ENCODE measurements at places on chromosomes 2 and 18. TPM values are rescaled to one million over a fixed set of nuclear protein-coding genes. Genes with fewer than 3 reads are reported as not detected.

DNA sequence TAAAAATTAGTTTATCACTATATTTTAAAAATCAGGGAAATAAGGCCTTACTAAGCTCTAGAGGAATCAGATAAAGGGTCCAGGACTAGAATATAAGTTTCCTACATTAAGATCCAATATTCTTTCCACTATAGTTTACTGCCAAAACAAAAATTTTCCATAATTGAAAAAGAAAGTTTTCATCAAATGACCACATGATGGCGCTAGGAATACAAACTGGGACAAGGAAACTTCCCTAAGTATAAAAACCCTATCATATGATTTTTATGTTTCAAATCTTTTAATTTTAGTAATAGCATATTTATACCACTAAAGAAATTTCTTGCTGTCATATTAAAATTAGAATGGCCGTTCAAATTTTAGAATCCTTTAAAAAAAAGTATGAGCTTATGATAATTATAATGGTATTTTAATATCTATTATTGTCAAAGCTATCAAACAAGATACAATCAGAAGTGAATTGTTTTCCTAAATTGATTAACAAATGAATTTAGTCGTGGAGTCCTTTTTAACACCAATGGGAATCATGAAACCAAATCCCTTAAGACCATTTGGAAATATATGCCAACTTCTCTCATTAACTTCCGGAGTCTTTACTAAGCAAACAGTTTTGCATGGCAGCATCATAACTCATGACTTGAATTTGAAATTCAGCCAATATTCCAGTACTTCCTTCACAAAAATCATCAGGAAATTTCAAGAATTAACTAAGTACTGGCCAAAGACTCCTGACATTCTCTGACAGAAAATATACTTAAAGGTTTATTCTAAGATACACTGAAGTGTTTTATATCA lies 70.3 kb downstream of the SCN1A start:
- peak; percentile 69 for DNase-seq

The IL18R1 gene
- total RNA-seq, result 0.25 TPM

The PLA2R1 gene
- 26.9 TPM for total RNA-seq

The KANSL1L gene
- 12.2 TPM for total RNA-seq

GRCh38 chr18:73717570-73717969 lies 430.1 kb downstream of the FBXO15 start:
- peak; percentile 56 for DNase-seq

GRCh38 chr2:111652681-111653080 lies 231.3 kb downstream of the ANAPC1 start:
- no peak for DNase-seq

GRCh38 chr18:38654946-38655345 lies 1089.3 kb upstream of the CELF4 start:
- no peak for DNase-seq

GRCh38 chr2:148660999-148661398 lies 16.4 kb downstream of the EPC2 start:
- DNase-seq, result peak; percentile 72

The COBLL1 gene
- total RNA-seq, result 2.2 TPM

The ZNF804A gene
- total RNA-seq, result not detected

GRCh38 chr18:3583873-3584247 lies 133.9 kb downstream of the TGIF1 start:
- no peak for DNase-seq

The ZSWIM2 gene
- total RNA-seq, result under 0.01 TPM

The CFC1 gene
- not detected for total RNA-seq

GRCh38 chr2:551621-552020 lies 125.6 kb downstream of the TMEM18 start:
- DNase-seq, result no peak

DNA sequence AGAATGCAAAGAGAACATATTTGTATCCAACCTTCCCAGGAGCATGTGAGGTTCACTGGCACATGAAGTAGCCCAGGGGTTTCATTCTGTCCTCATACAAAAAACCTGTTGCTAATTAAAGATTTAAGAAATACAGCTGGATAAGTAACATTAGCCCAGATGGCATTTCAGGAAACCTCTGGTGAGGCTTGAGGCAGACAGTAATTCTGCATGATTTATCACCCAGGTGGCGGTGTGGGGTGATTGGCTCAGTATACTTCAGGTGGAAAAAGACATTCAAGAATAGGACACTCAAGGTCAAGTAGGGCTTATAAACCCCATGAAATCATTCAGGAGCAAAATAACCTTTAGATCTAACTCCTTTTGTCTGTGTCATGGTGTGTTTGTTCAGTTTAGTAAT lies 237.4 kb downstream of the RNF144A start:
- no peak for DNase-seq

DNA sequence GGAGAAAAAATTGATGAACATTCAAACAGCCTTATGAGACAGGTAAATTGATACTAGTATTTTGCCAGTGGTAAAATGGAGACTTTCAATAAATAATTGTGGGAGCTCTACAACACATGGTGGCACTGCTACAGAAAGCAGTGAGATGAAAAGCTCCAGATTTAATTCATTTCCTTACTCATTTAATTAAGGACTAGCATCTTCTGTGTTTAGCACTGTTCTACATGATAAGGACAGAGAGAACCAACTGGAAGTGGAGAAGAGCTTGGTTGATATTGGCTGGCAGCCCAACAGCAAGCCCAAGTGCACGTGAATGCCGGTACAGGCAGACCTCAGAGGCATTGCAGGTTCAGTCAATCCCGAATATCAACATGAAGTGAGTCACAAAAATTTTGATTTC lies 470.4 kb upstream of the MYT1L start:
- DNase-seq, result no peak

The HNMT gene
- 3.0 TPM for total RNA-seq

DNA sequence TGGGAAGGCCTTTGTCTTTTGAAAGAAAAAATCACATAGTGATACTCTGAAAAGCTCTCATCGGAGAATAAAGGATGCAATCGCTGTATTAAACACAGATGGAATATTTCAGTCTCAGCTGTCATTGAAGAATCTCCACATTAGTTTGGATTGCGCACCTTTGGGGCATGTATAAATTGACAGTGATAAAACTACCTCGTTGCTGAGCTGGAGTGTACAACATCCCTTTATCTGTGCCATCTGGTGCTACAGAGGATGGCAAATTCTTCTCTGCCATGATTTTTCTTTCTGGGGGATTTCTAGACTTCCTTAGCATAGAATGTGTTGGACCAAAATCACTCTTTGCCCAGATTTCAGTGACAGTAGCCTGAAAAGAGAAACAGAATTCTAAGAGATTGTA lies 185.3 kb downstream of the PARD3B start:
- no peak for DNase-seq

- DNase-seq, result no peak
These were observed 46.8 kb upstream of the RNU4ATAC start for GRCh38 chr2:121483846-121484245.

DNA sequence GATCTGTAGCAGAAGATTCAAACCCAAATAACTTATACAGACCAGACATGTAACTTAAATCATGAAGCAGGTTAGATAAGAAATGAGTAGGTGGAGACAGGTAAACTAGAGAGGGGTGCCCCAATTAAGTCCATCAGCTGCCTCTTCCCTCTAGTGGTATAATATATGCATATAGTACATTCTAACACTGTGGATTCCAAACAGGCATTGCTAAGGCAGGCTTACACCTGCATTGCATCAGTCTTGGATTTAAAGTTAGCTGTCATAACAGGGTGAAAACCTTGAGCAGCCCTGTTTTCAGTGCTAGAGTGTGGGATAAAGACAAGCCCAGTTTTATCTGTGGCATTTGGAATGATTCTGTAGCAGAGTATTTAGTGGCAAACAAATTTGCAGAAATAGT lies 63.4 kb downstream of the NYAP2 start:
- no peak for DNase-seq

DNA sequence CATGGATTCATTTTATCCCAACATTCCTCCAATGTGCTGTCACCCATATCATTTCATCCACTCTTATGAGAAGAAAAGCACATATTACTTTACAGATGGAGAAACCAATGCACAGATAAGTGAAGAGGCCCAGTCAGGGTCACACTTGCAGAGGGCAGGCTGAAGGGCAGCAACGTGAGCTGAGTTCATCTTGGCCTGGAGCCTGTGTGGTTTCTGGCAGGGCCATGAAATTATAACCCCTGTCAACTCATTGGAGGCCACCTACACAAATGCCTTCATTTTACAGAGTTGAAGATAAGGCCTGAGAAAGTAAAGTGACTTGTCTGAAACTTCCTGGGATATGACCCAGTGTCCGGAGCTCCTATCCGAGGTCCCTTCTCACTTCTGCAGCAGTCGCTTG lies 88.4 kb upstream of the NRP2 start:
- DNase-seq, result no peak

The ANKRD44 gene
- 3.6 TPM for total RNA-seq

- no peak for DNase-seq
These were observed 793 bp downstream of the ZNF236 start for GRCh38 chr18:76823161-76823538.

The OTOF gene
- 20.7 TPM for total RNA-seq

The COLEC11 gene
- total RNA-seq, result 0.13 TPM

GRCh38 chr2:70738159-70738558 lies 29.8 kb downstream of the ADD2 start:
- DNase-seq, result no peak

GRCh38 chr2:71813807-71814470 lies 333.7 kb downstream of the CYP26B1 start:
- no peak for DNase-seq

The GREB1 gene
- total RNA-seq, result 0.38 TPM

- no peak for DNase-seq
These were observed 254.0 kb upstream of the DSEL start for GRCh38 chr18:67770520-67770919.

The MC2R gene
- not detected for total RNA-seq

DNA sequence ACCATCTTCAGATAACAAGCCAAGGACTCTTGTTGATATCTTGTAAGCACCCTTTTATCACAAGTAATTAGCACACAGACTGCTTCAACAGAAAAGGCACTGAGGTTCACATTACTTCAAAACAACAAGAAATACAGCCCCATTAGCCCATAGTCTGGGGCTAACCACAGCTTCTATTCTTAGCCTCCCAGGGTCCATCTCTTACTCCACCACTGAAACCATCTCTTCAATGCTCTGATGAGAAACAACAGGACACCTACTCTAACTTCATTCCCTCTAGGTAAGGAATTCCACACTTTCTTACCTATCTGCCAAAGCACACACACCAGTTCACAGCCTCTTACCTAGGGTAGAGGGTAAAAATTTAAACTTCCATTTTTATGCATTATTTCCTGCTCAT lies 26.4 kb upstream of the CYTIP start:
- no peak for DNase-seq

DNA sequence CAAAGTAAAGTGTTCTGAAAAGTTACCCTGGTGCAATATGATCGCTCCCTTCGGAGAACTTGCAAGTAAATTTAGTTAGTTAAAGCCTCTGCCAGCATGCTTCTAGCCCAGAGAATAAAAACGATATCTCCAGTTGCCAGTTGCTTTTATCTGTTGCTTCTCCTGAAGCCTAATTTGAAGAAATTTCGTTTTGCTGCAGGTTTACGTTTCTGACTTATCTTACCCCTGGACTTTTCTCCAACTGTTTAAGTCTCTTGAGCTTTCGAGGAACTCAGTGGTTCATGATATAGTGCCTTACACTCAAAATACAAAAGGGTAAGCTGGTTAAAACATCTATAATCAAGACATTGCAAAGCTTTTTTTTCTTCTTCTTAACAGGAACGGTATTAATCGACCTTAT lies 131.1 kb downstream of the FAM161A start:
- DNase-seq, result no peak

DNA sequence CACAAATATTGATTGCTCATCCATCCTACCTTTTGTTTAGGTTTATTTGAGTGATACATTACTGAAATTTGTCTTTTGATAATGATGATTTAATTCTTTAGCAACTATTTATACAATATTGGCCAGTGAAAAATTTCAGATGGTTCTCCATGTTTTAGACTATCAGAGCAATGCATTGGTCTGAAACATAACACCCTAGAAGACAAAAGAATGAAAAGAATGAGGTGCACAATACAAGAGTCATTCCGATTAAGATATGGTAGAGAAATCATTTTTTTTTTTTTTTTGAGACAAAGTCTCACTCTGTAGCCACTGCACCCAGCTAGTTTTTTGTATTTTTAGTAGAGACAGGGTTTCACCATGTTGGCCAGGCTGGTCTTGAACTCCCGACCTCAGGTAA lies 197.4 kb upstream of the FAM98A start:
- no peak for DNase-seq

DNA sequence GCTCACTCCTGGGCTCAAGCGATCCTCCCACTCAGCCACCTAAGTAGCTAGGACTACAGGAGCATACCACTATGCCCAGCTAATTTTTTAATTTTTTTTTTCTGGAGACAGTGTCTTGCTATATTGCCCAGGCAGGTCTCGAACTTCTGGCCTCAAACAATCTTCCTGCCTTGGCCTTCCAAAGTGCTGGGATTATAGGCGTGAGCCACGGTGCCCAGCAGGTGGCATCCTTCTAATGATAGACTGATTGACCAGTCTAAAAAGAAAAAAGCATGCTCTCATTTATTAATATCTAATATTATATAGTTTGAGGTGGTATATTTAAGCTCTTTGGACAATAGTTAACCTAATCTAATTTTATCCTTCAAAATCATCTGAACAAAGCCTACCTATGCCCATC lies 198.6 kb downstream of the CAMKMT start:
- DNase-seq, result peak; percentile 19

GRCh38 chr18:75115514-75115913 lies 93.4 kb downstream of the PTGR3 start:
- no peak for DNase-seq

The FRZB gene
- 0.13 TPM for total RNA-seq

The NPAS2 gene
- total RNA-seq, result 7.8 TPM

The IHH gene
- total RNA-seq, result under 0.01 TPM

- DNase-seq, result no peak
These were observed 2.9 kb upstream of the C2orf80 start for GRCh38 chr2:208192611-208193236.

The GKN2 gene
- total RNA-seq, result not detected

The VWA3B gene
- 0.13 TPM for total RNA-seq

The SP3 gene
- 71.2 TPM for total RNA-seq

- DNase-seq, result no peak
These were observed 138.4 kb upstream of the RIOK3 start for GRCh38 chr18:23314672-23315071.

DNA sequence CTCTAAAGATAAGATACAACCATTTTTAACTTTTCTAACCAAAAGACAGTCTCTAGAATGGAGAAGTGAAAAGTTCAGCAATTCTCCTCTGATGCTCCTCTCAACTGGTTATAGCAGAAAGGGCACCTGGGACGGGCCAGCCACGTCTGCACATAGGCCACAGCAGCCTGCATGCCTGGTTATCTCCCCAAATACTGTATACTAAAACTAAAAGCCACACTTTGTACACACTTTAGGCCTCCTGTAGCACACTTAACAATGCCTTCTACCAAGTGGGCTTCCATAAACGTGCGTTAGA lies 179.1 kb downstream of the ANKRD44 start:
- DNase-seq, result no peak

The CD207 gene
- under 0.01 TPM for total RNA-seq

The SERPINB2 gene
- not detected for total RNA-seq
